Effector memory CD8-positive, alpha-beta T cell (primary cell): ENCODE measurements at places on chromosomes 3 and 15.

DNA sequence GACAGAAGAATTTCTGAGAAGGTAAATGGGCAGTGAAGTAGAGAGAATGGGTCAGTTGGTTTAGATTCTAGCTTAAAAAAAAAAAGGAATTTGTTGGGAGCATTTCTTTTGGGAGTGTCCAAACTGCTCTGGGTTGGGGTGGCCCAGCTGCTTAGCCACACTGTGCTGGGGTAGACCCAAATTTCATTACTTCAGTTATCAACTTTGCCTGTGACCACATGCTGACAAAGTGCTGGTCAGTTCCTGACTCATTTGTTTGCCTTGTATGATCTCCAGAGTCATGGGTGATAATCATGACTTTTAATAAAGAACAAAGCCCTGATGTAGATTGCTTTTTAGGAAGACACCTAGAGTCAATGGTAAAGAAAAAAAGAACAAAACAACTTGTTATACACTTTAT, 121.5 kb upstream of the FGF7 start:
- no peak for DNase-seq

GRCh38 chr3:102179326-102180177, 255.3 kb upstream of the ZPLD1 start:
- DNase-seq: no peak

DNA sequence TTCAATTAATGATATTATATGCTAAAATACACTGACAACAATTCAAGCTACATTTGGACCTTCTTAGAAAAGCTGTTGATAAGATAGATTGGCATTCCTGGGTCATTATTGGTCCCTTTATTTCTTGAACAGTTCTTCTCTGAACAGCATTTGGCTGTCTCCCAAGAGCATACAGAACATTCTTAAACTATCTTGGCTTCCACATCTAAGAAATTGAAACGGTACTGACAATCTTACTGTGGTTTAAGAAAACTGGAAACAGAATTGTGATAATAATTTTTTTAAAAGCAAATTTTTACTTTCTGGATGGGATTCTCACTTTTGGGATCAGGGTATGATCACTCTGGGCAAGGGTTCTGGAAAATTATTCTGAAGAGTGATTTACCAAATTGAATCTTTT, 161.7 kb upstream of the ZNF385D start:
- DNase-seq: no peak

DNA sequence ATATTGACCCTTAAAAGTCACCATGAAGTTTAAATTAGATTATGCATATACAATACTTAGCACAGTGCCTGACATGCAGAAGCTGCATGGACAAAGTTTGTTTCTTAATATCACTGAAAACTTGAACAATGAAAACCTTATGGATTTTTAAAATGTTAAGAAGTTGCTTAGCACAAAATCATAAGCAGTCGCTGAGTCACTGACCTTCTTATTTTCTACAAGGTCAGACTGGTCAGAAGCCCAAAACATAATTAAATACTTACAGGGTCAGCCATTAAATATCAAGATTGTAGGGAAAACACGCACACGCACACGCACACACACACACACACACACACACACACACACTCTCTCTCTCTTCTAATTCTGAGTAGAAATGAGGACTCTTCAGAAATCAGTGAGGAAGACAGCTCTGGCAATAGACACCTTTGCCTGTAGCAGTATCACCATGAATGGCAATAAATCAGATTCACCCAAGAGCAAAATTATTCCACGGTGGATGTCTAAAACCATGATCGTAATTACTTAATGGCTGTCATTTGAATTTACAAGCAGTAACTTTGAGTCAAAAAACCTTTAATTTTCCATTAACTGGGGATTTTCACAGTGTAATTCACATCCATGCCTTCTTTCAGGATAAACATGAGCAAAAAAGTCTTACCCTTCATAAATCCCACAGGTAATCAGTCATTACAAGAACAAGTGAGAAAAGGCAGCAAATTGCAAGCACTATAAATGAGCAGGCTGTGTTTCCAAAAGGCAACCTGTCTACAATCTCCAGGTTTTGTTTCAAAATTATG, 147.5 kb downstream of the OSBPL10 start:
- no peak for DNase-seq

- no peak for DNase-seq
These were observed 5.8 kb upstream of the SAMMSON start for GRCh38 chr3:69993757-69994156.
